Stimulated activated CD8-positive, alpha-beta memory T cell treated with anti-CD3 and anti-CD28 coated beads, Interleukin-4, amount 100 ng/mL, for 1 hour (primary cell): ENCODE measurements at places on chromosomes 2 and 18.

GRCh38 chr2:128261245-128262128 is 57.2 kb downstream of the HS6ST1 start:
- DNase-seq = no peak

DNA sequence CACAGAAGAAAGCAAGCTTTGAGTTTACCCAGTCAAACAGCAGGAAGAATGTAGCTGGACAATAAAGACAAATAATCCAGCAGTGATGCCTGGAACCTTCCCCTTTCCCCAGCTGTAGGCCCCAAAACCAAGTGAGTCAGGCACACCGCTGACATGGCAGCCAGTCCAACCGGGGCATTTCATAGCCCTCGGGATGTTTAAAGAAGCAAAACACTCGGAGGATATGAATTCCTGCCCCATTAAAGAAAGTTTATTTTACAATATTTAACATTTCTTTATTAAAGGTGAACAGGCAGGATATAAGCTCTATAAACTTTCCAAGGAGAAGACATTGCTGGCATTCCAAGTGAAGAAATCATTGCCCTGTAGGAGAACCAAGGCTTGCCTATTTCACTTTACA is 507.6 kb upstream of the TNP1 start:
- no peak for DNase-seq

- DNase-seq = no peak
Measured at GRCh38 chr2:54605836-54606235, 117.6 kb upstream of the EML6 start.

GRCh38 chr2:139439100-139439499 is 658.9 kb upstream of the NXPH2 start:
- DNase-seq = no peak

- no peak for DNase-seq
Measured at GRCh38 chr18:23538001-23538400, 34.7 kb downstream of the RMC1 start.

- DNase-seq = no peak
Measured at GRCh38 chr2:85475799-85476490, 57.4 kb downstream of the SH2D6 start.
